ENCODE measurements at places on chromosomes 2 and 18.

DNA sequence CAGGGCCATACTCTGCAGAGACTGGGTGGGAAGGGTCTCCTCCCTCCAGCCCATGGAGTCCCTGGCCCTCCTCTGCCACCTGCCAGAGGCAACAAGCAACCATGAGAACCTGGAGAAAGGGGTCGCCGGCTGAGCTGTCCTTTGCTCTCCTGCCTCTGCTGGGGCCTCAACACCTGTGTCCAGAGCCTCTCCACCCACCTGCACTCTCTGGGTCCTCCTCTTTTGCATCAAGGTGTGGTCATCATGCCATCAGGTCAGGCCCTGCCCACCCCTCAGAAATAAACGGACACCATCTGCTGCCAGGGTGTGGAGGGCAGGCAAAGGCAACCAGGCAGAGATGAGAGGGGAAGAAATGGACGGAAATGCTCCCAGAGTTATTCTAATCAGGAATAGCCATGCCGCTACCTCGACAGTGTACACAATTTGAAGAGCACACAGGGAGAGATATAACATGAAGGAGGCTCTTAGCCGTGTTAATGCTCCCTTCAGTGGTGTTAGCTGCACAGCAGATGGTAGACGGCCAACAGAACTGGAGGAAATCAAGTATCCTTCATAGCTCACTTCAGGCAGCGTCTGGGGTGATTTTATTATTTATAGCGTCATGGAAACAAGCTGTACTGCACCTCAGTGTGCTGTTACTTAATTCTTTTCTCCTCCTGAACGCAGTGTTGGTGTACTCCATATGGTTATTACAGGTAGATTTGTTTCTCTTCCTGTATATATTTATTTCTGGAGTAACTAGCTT lies 247.9 kb downstream of the TSN start:
- no peak for DNase-seq

GRCh38 chr2:65320042-65320725 lies 92.6 kb downstream of the ACTR2 start:
- no peak for DNase-seq

DNA sequence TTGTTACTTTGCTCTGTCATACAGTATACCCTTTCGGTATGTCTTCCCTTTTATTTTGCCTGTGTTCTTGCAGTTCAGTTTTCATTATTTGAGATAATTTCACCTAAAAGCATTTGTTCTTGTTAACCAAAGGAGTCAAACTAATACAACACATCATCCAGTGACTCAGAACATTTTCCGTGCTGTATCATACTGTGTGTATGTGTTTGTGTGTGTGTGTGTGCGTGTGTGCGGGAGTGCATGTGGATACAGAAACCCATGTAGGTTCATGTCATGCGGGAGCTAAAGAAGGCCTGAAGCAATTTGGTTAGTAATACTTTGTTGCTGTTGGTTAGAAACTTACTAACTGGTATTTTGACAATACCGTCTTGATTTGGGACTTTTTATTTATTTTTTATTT lies 60.0 kb downstream of the CEP192 start:
- DNase-seq, result no peak

DNA sequence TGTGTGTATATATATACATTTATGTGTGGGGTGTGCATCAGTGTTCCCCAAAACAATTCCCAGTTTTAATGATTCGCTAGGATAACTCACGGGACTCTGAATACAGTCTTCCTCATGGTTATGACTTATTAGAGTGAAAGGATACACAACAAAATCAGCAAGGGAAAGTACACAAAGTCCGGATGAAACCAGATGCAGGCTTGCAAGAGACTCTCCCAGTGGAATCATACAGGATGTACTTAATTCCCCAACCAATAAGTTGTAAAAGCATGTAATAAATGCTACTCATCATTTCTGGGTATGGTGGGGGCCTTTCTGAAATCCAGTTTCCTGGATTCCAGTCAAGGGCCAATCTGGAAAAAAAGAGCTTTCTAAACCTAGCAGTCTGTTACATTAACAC lies 654.1 kb upstream of the SYT4 start:
- DNase-seq, result no peak

- no peak for DNase-seq
These were observed 464 bp downstream of the COL4A4 start for GRCh38 chr2:227163485-227163997.

- no peak for DNase-seq
These were observed 660.7 kb downstream of the DSC3 start for GRCh38 chr18:30381826-30382225.

GRCh38 chr2:196217116-196217515 lies 45.7 kb upstream of the STK17B start:
- no peak for DNase-seq

DNA sequence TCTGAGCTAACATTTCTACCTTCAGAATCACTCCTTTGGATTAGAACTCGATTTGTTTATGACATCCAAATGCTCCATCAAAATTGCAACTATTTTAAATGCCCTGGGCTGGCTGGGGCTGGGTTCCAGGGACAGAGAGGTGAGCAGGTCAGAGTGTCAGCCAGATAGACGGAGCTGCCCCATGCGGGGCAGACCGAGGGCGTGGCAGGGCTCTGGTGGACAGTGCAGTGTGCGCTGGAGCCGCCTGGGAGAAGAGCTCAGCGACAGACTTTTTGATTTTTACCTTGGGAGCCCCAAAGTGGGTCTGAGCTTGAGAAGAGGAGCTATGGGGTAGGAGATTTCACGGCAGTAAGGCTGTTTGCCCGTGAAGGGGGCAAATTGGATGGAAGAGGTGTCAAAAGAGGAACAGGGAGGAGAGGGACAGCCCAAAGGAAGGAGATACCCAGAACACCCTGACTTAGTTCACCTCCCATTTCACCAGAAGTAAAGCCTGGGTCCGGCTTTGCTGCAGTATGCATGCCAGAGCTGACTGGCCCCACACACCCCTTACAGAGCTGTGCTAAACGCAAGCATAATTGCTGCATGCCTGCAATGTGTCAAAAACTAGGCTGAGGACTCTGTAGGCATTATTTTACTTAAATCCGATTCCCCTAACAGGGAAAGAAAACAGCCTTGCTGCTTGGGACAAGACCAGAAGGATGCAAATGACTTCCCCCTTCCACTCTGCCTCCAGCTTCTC lies 33.7 kb downstream of the EN1 start:
- no peak for DNase-seq

DNA sequence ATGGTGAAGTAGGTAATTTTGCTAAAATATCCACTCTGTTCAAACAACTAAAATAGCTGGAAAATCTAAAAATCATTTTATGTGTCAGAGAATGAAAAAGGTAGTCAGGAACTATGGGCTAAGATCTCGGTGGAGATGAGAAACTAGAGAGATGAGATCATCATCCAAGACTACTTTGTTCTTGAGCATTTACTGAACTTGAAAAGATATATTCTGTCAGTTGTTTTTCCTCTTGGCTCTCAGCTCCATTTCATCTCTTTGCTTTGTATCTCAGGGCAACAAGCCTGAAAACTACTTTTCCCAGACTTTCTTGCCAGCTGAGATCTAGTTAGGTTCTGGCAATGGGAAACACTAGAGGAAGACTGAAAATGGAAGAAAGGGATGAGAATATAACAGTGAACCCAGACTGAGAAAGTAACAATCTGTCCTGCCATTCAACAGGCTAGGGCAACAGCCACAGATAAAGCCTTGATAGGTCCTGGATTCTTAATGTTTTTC lies 346.2 kb upstream of the MEX3C start:
- DNase-seq, result no peak

DNA sequence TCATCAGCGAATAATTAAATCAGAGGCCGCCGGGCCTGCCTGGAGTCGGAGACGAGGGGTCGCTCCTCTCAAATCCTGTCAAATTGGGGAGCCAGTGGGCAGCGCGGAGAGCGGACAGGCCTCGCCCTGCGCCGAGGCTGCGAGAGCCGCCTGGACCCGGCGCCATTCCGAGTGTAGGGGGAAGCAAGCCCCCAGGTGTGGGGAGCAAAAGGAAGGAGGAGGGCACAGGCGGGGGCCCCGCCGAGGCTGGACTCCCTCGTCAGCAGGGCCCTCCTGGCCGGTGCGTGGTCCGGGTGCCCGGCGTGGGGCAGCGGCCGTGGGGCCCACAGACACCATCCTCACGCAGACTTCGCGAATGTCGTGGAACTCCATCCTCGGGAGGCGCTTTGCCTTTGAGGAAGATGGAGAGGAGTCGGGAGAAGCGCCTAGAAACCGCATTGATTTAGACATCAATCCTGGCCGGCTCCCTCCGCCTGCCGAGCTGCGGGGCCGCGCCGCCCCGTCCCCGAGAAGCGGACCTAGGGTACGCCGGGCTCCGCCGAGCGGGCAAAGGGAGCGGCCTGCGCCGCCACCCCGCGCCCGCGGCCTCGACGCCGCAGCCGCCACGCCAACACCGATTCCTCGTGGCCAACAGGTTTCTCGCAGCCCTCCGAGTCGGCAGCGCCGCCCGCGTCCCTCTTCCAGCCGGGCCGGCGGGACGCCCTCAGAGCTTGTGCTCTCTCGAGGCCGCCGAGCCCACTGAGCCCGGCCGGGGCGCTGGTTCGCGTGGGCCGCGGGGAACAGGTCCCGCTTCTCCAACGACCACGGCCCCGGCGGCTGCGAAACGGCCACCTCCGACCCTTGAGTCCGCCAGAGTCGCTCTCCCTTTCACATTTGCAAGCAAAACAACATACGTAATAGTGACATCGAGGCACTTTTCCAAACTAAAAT lies 6.7 kb upstream of the ONECUT2 start:
- DNase-seq, result no peak

DNA sequence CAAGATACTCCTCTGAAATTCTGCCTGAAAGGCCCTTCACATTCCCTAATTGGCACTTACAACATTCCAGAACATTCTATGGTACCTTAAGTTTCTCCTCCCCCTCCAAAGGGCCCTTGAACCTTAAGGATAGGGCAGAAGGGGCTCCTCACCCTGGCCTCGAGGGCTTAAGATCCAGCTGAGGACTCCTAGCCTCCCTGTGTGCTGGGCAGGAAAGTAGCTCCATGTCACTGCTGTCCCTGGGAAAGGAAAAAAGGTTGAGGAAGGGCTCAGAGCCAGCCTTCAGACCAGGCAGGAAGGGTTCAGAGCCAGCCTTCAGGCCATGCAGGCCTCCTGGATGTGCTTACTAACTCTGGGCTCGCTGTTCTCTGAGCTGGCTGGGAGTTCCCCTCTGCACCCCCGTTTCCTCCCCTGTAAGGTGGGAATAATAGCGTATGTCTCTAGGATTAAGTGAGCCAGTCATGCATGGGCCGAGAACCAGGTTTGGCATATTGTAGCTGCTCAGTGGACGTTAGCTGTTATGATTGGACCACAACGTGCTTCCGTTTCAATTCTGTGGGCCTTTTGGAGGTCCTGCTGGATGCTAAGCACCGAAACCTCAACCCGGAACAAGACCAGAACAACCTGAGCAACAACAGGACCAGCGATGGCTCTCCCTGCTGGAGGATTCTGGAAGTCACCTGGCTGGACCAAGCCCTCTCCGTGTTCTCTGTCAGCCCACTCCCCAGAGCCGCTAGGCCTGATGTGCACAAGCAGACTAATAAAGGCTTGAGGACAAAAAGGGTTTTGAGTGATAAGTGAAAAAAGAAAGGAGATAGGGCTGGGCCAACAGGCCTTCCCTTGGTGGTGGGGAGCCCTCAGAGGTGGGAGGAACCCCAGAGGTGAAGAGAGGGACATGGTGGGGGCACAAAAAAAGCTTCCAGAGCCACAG lies 1.0 kb upstream of the B3GNT7 start:
- DNase-seq, result no peak

GRCh38 chr18:4416976-4417375 lies 38.1 kb downstream of the DLGAP1 start:
- DNase-seq, result no peak

- no peak for DNase-seq
These were observed 203.3 kb downstream of the PTGR3 start for GRCh38 chr18:75005626-75006025.

- peak; percentile 29 for DNase-seq
These were observed 18.0 kb downstream of the ZC3H15 start for GRCh38 chr2:186503827-186504606.

GRCh38 chr2:40120026-40120425 lies 331.9 kb downstream of the SLC8A1 start:
- no peak for DNase-seq

- no peak for DNase-seq
These were observed 27.9 kb downstream of the PSD4 start for GRCh38 chr2:113201496-113202304.

DNA sequence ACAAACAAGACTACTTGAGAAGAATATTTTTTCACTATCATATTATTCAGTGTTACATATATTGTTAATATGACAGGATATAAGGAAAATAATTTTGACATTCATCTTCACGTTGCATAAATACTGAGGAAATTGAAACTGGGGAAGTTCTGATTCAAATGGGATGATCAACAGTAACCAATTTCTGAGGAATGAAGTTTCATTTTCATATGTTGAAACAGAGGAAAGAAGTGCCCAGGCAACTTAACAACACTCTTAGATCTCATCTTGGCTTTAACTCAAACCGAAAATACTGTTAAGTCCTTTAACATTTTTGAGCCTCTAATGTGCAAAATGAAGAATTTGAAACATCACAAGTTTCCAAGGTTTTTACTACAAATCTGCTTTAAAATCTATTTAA lies 612.2 kb upstream of the VRK2 start:
- DNase-seq, result no peak
